Immature natural killer cell (primary cell): ENCODE measurements at places on chromosomes 1 and 21. TPM values are rescaled to one million over a fixed set of nuclear protein-coding genes. Genes with fewer than 3 reads are reported as not detected.

DNA sequence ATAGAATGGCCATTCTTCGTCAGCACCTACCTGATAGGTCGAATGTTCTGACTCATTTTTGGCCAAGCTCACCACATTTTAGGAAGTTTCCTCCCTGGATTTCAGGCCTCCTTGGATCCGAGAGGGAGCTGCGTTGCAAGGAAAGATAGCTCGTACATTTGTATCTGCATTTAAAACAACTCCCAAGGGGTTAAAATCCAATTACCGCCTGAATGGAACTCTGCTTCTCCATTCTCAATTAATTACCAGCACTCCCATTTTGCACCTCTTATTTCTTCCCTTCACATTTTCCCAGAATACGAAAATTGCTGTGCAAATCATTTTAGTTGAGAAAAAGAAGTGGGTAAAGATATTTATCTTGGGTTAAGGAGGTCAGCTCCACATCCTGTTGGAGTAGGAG lies 610.7 kb downstream of the NPHP4 start:
- no peak for DNase-seq

GRCh38 chr1:210586771-210587170 lies 258.1 kb downstream of the HHAT start:
- no peak for DNase-seq

GRCh38 chr1:167118188-167118587 lies 24.3 kb downstream of the STYXL2 start:
- no peak for DNase-seq

- no peak for DNase-seq
Measured at GRCh38 chr1:97433094-97433823, 487.6 kb downstream of the DPYD start.

- peak; percentile 51 for DNase-seq
Measured at GRCh38 chr1:174967845-174968705, 31.7 kb upstream of the CACYBP start.

DNA sequence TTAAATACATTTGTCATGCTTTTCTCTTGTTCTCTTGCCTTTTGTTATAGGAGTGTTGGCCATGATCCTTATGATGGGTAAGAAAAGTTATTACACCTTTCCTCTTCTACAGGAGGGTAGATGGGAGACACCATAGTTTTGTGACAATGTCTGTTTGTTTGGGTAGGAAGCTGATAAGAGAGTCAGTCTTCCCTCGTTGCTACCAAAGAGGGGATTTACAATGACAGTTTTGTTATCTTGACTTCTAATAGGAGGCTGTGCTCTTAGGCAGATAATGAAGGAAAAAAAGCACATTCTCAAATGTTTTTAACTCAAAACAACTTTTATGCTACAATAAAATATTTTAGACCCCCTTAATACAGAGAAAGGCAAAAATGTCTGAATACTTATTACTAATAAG lies 48.0 kb upstream of the WLS start:
- DNase-seq, result no peak

- DNase-seq, result peak; percentile 79
Measured at GRCh38 chr1:30191154-30191702, 532.2 kb downstream of the MATN1 start.

DNA sequence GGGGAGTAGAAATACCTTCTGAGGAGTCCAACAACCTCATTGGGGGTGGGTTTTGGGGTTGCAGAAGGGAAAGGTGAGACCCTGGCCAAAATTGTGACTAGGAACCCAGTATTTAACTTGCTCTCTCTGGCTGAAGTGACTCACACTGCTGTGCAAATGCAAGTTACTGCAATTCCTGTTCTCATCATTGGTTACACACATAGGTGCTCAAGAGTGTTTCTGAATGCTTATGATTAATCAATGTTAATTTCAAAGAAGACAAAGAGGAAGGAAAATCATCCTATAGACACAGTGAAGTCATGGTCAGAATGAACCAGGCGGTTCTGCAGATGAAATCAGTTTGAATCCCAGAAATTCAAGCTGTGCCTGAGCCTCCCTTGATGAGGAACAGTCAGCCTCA lies 3.1 kb downstream of the ASCL5 start:
- DNase-seq, result no peak

- no peak for DNase-seq
Measured at GRCh38 chr1:46341222-46342083, 846 bp downstream of the NSUN4 start.

GRCh38 chr1:179589509-179589908 lies 2.1 kb upstream of the TDRD5 start:
- no peak for DNase-seq

DNA sequence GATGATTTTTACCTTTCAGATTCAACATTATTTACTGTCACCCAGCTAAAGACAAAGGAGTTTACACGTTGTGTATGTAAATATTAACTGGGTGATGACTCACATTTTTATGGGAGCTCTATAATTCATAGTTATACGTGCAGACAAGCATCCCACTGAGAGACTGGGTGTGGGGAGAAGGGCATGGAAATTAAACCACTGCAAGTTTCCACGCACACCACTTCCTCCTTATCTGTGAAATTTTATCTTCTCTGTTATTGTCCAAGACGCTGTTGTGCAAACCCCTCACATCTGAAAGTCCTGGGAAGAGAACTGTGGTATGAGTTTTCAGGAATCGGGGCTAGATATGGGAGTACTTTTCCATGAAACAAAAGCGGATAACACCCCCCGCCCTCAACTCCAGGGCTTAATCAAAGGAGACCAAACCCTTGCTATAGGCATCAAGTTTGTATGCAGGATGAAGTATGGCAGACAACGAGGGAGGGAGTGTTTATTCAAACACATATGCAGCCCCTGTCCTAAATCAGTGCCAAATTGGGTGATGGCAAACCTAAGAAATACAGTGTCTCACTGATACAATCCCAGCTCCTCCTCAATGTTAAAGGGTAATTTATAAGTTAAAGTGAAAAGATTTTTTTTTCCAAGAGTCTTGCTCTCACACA lies 23.3 kb upstream of the DPT start:
- DNase-seq, result no peak

DNA sequence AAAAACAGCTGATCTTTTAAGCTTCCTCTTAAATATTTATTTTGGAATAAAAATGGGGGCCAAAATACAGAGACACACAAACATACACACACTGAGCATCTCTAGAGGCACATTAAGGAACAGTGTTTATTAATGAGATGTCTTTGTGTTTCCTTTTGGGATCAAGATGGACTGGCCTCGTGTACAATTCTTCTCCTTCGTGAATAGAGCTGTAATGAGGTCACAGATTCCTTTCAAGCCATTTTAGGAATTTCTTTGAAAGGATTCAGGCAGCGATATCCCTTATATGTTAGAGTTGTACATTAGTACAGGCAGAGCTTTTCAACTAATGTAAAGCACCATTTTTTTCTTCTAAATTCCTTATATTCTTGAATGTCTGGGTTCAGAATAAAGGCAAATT lies 295.7 kb downstream of the CHRM3 start:
- DNase-seq, result no peak

- no peak for DNase-seq
Measured at GRCh38 chr1:32291145-32291707, 657 bp upstream of the HDAC1 start.

GRCh38 chr1:30126848-30127247 lies 596.5 kb downstream of the MATN1 start:
- no peak for DNase-seq

GRCh38 chr1:231144416-231145193 lies 17.3 kb upstream of the TRIM67 start:
- no peak for DNase-seq

- no peak for DNase-seq
Measured at GRCh38 chr1:117894078-117894477, 35.3 kb downstream of the GDAP2 start.

DNA sequence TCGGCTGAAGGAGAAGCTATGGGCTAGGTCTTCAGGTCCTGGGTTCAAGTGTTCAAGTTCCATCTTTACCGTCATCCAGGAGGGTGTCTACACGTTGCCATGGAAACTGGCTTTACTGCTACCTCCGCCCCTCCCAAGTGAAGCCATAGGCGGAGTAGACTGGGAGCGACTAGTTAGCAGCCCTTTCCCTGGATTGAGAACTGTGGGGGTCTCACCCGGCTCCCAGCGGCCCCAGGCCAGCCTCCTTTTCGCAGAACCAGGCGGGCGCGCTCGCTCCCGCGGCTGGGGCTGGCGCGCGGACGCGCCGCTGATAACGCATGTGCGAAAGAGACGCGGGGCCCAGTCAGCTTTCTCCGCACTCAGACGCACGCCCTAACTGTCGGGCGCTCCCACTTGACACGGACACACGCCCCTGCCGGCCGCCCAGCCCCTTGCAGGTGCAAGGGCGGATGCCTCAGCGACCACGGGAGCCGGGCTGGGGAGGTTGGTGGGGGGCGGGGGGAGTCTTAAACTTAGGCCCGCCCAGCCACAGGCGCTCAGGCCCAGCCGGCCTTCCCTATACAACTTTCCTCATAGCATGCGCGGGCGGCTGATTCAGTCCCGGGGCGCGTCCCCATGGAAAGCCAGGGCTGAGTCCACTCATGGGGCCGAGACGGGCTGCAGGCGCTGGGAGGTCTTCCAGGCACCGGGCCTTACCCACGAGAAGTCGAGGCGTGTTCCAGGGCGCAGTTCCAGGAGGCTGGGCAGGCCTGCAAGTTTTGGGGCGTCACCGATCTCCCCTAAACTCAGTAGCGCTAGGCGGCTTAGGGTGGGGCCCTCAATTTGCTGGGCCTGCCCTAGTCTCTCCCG lies 7.4 kb downstream of the EFNA4 start:
- DNase-seq, result peak; percentile 75

GRCh38 chr1:5947978-5948680 lies 44.1 kb downstream of the NPHP4 start:
- no peak for DNase-seq

- DNase-seq, result peak; percentile 36
Measured at GRCh38 chr1:226682871-226683814, 55.9 kb downstream of the ITPKB start.

DNA sequence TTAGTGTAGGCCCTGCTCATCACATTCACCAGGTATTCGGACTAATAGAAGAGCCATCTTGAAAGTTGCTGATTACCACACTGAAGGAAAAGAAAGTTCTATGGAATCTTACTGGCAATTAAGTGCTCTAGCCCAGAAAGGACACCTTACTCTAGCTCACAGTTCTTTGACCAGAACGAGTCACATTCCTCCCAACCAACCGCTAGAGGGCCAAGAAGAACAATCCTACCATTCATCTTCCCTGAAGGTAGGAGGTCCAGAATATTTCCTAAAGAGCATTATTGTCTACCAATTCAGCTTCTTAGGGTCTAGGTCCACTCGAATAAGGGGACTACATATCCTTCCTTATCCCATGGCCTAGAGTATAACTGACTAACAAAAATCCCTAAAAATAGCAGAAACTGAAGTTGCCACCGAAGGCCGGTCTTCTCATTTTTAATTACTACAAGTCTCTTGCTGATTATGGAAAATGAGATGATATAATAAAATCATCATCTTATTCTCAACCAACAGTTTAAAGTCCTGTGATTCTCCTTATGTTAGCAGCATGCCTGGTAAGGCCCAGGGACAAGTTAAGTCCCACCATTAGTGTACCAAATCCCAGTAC lies 2.7 kb upstream of the FMO1 start:
- DNase-seq, result no peak

DNA sequence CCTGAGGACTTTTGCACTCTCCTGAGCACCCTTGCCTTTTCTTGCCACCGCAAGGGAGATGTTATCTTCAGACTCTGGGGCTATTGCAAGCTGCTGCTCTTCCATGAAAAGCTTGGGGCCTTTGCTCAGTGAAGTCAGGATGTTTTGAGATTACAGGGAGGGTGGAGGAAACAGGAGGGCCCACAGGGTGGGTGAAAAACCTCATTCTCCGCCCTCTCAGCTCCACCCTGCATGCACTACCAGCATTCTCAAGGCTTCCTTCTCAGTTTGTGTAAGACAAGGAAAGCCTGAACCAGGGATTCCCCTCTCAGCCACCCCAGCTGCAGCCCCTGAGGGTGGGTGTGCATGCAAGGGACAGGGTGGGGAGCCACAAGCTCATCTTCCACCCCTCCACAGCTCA lies 25.8 kb upstream of the ZNF648 start:
- DNase-seq, result no peak

GRCh38 chr1:204853436-204853835 lies 17.2 kb upstream of the NFASC start:
- DNase-seq, result no peak

- no peak for DNase-seq
Measured at GRCh38 chr21:28068455-28069358, 924.0 kb downstream of the LTN1 start.

TTC39A gene
- polyA plus RNA-seq, result not detected

RIMKLA gene
- 0.58 TPM for polyA plus RNA-seq

CCDC185 gene
- polyA plus RNA-seq, result not detected

DCST2 gene
- polyA plus RNA-seq, result not detected

NHLH1 gene
- not detected for polyA plus RNA-seq

RHBDL2 gene
- polyA plus RNA-seq, result not detected

LMOD1 gene
- not detected for polyA plus RNA-seq

RBM8A gene
- 256 TPM for polyA plus RNA-seq

ATP5PO gene
- polyA plus RNA-seq, result 387 TPM

TNNT2 gene
- polyA plus RNA-seq, result not detected

NEK7 gene
- 47.4 TPM for polyA plus RNA-seq
